Stimulated activated memory B cell treated with anti-CD40 and anti-IgM and Interleukin-4, amounts not matched to agents 10 μg/mL and 1 μg/mL and 100 μg/mL, for 72 hours (primary cell): ENCODE measurements at places on chromosomes 4 and X.

GRCh38 chrX:15207994-15208393 is 61.9 kb downstream of the ASB9 start:
- no peak for ATAC-seq
- no peaks in the 10 kb centered on the region for H3K36me3 ChIP-seq
- H3K4me1 ChIP-seq: peaks cover 8% of the 10 kb centered on the region
- no peaks in the 10 kb centered on the region for H3K27me3 ChIP-seq

DNA sequence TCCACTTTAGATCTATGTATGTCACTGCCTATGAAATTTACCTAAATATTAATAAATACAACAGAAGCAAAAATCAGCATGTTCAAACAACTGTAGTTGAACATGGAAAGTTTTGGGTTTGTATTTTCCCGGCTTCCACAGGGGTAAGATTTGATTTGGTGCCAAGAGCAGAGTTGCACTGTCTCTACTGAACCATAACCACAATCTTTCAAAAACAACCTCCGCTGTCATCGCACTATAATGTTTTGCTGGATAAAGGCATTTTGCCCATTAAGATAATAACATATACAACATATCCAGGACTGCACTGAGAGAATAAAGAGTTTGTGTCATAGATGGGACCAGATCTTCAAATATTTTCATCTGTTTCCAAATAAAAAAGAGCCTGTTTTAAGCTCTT is 94.9 kb downstream of the TENM3 start:
- no peak overlapping the region for H3K4me3 ChIP-seq
- no peak overlapping the region for H3K27ac ChIP-seq
- no peak for ATAC-seq
- H3K4me1 ChIP-seq: no peaks in the 10 kb centered on the region
- no peaks in the 10 kb centered on the region for H3K27me3 ChIP-seq

- peak; percentile 34 for ATAC-seq
- H3K27me3 ChIP-seq: no peaks in the 10 kb centered on the region
- H3K4me1 ChIP-seq: peaks cover 5% of the 10 kb centered on the region
- no peak overlapping the region for H3K4me3 ChIP-seq
- H3K36me3 ChIP-seq: peaks cover 18% of the 10 kb centered on the region
Observed at GRCh38 chrX:16836371-16836770, 33.8 kb downstream of the RBBP7 start.

DNA sequence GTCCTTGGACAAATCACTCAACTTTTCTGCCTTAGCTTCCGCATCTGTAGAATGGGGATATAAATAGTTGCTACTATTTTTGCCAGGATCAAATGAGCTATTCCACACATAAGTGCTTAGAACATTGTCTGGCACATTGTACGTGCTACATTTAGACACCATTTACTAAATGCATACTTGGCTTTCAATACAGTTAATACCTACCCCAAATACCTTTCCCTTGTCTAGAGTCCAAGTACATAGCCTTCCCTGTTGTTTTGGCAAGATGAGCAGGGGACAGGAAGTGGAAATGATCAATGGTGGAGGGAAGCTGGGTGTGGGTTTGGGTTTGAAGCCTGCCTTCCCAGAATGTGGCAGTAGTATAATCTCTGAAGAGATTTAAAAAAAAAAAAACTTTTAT is 82.0 kb downstream of the CHRDL1 start:
- no peak overlapping the region for H3K4me3 ChIP-seq
- no peaks in the 10 kb centered on the region for H3K4me1 ChIP-seq

GRCh38 chrX:22004866-22005265 is 27.3 kb upstream of the PHEX start:
- peaks cover 40% of the 10 kb centered on the region for H3K36me3 ChIP-seq
- no peak overlapping the region for H3K27ac ChIP-seq
- H3K27me3 ChIP-seq: no peaks in the 10 kb centered on the region
- ATAC-seq: no peak

DNA sequence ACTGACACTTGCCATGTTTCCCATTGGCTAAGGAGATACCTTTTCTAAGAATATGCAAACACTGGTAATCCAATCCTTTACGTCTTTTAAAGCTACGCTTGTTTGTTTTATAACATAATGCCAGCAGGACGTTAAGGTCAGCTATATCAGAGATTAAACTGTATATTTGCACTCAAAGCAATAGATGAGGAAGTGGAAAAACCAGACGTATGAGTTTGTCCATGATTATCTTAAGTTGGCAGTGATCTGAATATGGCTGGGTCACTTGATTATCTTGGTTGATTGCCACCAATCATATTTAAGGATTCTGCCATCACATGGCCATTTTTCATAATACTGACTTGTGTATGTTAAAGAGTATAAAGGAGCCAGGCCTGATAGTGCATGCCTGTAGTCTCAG is 19.4 kb downstream of the TMSB4X start:
- no peak overlapping the region for H3K4me3 ChIP-seq
- no peak for ATAC-seq
- no peak overlapping the region for H3K27ac ChIP-seq

- H3K36me3 ChIP-seq: no peaks in the 10 kb centered on the region
- H3K4me1 ChIP-seq: peaks cover 7% of the 10 kb centered on the region
- no peaks in the 10 kb centered on the region for H3K27me3 ChIP-seq
- no peak overlapping the region for H3K27ac ChIP-seq
- ATAC-seq: no peak
Observed at GRCh38 chrX:39507617-39508299, 590.0 kb downstream of the BCOR start.

DNA sequence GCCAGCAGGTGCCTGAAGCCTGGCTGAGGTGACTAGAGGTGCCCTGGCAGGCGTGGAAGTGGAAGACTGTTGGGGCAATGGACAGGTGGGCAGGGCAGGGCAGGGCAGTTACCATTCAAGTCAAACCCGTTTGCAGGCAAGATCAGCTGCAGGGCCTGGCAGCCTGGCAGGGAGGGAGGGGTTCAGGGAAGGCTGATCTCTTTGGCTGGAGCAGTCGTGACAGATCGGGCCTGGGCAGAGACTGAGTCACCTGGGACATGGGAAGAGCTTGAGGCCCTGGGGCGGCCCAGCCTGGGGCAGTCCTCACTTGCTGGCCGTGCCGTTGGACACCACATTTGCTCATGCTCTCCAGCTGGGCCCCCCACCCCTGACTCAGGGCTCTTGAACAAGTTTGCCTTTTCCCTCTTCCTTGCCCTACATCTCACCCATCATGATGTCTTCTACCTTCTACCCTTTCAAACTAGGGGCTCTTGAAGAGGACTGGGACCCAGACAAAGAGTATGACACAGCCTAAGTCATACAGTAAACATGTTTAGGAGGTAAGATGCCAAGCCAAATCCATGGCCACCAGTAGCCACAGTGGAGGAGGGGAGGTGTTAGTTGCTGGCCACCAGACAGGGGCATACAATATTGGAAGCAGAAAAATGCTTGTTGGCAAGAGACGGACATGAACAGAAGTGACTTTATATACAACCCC is 2.0 kb upstream of the ZNF185 start:
- ATAC-seq: no peak

DNA sequence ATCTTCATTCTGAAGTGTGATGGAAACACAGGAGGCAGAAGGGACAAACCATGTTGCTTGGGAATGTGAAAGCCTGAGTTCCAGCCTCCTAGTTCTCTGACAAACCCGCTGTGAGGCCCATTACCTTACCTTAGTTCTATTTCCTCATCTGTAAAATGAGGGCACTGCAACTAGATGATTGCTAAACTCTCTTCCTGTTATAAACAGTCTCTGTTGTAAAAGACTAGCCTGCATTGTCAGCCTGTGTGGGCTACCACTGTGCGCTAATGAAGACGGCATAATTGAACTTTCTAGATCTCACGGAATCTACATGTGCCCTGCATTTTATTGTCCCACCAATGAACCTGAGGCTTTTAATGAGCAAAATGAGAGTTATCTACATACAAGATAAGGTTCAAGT is 147.2 kb downstream of the AFF2 start:
- H3K4me3 ChIP-seq: no peak overlapping the region
- no peaks in the 10 kb centered on the region for H3K4me1 ChIP-seq
- H3K27ac ChIP-seq: no peak overlapping the region
- H3K36me3 ChIP-seq: no peaks in the 10 kb centered on the region
- H3K27me3 ChIP-seq: no peaks in the 10 kb centered on the region

DNA sequence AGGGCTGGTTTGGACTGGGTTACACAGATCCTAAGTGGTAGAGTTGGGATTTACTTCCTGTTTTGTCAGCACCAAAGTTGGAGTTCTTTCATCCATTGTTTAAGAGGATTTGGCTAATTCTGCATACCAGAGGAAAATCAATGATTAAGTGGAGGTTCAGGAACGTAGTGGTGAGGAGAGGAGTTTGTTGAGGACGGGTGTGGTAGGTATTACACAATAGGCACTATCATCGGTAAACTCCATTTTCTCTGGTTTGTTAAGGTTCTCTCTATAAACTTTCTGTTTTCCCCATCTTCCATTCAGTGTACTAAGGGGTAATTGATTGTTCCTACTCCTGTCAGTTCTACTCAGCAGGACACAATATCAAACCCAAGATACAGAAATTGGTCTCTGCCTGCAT is 107.5 kb upstream of the VCX2 start:
- H3K36me3 ChIP-seq: no peaks in the 10 kb centered on the region
- no peak for ATAC-seq
- H3K4me3 ChIP-seq: no peak overlapping the region
- H3K27me3 ChIP-seq: no peaks in the 10 kb centered on the region
- H3K4me1 ChIP-seq: no peaks in the 10 kb centered on the region
- no peak overlapping the region for H3K27ac ChIP-seq

- no peak for ATAC-seq
- H3K27ac ChIP-seq: no peak within 1 kb of the TSS
- no peaks in the 10 kb centered on the region for H3K4me1 ChIP-seq
- H3K27me3 ChIP-seq: no peaks in the 10 kb centered on the region
- no peak within 1 kb of the TSS for H3K4me3 ChIP-seq
- no peaks in the 10 kb centered on the region for H3K36me3 ChIP-seq
Observed at GRCh38 chr4:16897991-16898827, at the start of gene LDB2. Gene LDB2 (minus strand): TSS chr4:16898645.

DNA sequence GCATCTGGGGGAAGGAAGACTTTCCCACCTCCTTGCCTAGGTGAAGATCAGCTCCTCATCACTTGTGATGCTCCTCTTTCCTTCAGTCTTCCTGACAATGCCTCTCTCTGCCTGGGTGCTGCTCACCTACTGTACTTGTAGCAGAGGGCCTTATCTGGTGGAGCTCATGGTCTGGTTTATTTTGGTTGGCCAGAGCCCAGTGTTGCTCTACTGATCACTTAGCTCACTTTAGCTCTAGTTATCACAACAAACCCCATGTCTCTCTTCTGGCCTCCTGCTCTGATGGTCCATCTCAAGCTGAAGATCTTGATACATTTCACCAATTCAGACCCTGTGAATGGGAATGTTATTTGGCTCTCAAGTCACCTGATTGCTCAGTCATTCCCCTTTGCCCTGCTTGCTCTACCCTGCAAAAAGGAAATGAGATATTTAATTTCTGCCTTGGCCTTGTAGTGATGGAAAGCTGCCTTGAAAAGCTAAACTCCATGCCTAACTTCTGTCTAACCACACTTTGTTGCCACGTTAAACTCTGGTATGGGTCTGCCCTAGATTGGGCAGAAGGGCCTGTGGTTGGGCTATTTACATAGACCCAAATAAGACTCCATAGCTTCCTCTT is 30.3 kb upstream of the ADH1C start:
- ATAC-seq: no peak
- peaks cover 15% of the 10 kb centered on the region for H3K27me3 ChIP-seq
- no peak overlapping the region for H3K4me3 ChIP-seq
- no peaks in the 10 kb centered on the region for H3K4me1 ChIP-seq
- no peaks in the 10 kb centered on the region for H3K36me3 ChIP-seq
- H3K27ac ChIP-seq: no peak overlapping the region

- no peak overlapping the region for H3K27ac ChIP-seq
- H3K4me1 ChIP-seq: no peaks in the 10 kb centered on the region
- no peaks in the 10 kb centered on the region for H3K27me3 ChIP-seq
- no peak overlapping the region for H3K4me3 ChIP-seq
Observed at GRCh38 chr4:111330786-111331185, 707.9 kb upstream of the PITX2 start.

GRCh38 chrX:12434493-12434892 is 296.2 kb downstream of the FRMPD4 start:
- peaks cover 6% of the 10 kb centered on the region for H3K4me1 ChIP-seq
- no peak overlapping the region for H3K4me3 ChIP-seq
- ATAC-seq: no peak
- no peak overlapping the region for H3K27ac ChIP-seq

DNA sequence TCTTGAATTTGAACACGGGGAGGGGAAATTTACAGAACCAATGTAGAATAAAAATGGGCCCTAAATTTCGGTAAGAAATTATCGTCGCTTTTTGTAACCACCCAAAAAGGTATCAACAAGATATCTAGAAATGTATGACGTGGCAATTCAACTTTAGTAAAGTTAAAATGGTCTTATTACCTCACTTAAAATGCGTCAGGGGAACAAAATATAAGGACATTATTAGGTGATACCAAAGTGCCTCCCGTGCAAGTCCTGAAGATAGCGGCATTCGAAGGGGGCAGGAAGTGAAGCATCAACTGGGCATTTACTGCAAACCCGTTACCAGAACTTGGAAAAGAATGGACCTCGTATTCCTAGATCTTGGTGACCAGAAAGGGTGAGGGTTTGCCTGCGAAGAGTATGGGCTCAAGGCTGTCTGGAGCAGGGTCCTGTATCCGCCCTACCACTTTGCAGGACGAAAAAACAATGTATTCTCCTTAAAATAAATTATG is 980 bp downstream of the AP1S2 start:
- peaks cover 22% of the 10 kb centered on the region for H3K36me3 ChIP-seq
- no peak for ATAC-seq
- peak overlapping the region; percentile 77 for H3K4me3 ChIP-seq
- H3K4me1 ChIP-seq: peaks cover 28% of the 10 kb centered on the region
- H3K27ac ChIP-seq: peak overlapping the region; percentile 97

- no peak for ATAC-seq
- no peak overlapping the region for H3K27ac ChIP-seq
- no peaks in the 10 kb centered on the region for H3K4me1 ChIP-seq
- H3K27me3 ChIP-seq: no peaks in the 10 kb centered on the region
- no peaks in the 10 kb centered on the region for H3K36me3 ChIP-seq
Observed at GRCh38 chr4:5448221-5448620, 260.1 kb downstream of the EVC2 start.

DNA sequence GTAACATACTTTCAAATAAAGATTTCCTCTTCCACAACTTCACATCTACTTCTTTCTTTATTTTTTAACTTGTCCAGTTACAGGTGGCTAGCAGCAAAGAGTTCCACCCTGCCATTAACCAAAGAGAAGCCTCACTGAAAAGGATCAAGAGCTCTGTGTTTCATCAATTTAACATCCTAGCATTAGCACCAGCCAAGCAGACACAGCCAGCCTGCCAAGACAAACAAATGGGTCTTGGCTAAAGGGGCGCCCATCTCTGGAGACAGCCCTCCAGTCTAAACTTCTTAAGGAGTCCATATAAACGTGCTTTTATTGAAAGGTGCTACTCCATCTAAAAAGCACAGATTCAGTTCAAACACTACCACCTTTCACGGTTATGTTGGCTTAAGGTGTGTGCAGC is 105.3 kb downstream of the ADAMTS3 start:
- no peak for ATAC-seq
- H3K4me3 ChIP-seq: no peak overlapping the region
- no peaks in the 10 kb centered on the region for H3K27me3 ChIP-seq
- no peaks in the 10 kb centered on the region for H3K36me3 ChIP-seq

- ATAC-seq: no peak
- no peak overlapping the region for H3K27ac ChIP-seq
- no peaks in the 10 kb centered on the region for H3K4me1 ChIP-seq
Observed at GRCh38 chr4:79831701-79832514, 241.1 kb downstream of the ANTXR2 start.
